Activated naive CD8-positive, alpha-beta T cell treated with anti-CD3 and anti-CD28 coated beads, Interleukin-2, amount 50 U/mL, for 24 hours (primary cell): ENCODE measurements at places on chromosomes 4 and X.

GRCh38 chrX:134908356-134908755 lies 82.4 kb upstream of the SMIM10 start:
- no peak for DNase-seq

GRCh38 chr4:171561419-171561818 lies 251.8 kb upstream of the GALNTL6 start:
- DNase-seq, result no peak

DNA sequence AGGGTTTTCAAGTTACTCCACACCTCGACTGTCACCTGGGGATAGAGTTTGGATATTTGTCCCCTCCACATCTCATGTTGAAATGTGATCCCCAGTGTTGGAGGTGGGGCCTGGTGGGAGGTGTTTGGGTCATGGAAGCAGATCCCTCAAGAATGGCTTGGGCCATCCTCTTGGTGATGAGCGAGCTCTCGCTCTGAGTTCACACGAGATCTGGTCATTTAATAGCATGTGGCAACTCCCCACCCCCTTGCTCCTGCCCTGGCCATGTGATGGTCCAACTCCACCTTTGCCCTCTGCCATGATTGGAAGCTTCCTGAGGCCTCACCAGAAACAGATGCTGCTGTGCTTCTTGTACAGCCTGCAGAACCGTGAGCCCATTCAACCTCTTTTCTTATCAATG lies 8.3 kb downstream of the CTAG1A start:
- DNase-seq, result no peak

DNA sequence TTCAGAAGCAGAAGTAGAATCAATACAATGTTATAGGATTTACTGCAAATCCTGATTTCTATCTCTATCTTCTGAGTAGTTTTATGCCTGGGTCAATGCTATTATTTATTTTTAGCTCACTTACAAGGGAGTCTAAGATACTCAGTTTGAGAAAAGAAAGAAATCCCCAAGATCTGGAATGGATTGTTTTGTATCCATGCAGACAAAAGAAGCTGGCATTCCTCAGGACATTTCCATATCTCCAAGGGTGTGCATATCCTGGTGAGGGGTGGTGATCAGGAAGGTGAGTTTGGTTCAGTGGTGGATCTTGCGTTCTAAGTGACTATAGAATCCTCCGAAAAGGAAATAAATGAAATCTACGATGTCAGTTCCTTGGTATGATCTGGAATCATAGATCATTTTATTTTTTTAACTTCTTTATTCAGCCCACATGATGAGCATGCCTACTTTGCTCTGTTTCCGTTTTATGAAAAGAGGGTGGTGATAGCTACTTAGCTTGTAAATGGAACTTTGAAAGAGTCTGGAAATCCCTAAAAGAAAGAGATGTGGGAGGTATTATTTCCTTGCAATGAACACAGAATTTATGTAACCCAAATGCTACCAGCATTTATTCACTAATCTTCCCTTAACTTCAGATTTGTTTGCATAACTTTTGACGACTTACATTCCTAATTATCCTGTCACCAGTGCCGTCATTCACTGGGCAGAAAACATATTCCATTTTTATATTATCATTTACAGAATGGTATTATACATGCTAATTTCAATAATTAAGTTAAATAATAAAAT lies 81.1 kb upstream of the RAPGEF2 start:
- DNase-seq, result no peak

- DNase-seq, result no peak
These were observed 162.4 kb upstream of the GPRIN3 start for GRCh38 chr4:89469930-89470375.

- no peak for DNase-seq
These were observed 1.5 kb upstream of the DCAF12L2 start for GRCh38 chrX:126167560-126167959.

DNA sequence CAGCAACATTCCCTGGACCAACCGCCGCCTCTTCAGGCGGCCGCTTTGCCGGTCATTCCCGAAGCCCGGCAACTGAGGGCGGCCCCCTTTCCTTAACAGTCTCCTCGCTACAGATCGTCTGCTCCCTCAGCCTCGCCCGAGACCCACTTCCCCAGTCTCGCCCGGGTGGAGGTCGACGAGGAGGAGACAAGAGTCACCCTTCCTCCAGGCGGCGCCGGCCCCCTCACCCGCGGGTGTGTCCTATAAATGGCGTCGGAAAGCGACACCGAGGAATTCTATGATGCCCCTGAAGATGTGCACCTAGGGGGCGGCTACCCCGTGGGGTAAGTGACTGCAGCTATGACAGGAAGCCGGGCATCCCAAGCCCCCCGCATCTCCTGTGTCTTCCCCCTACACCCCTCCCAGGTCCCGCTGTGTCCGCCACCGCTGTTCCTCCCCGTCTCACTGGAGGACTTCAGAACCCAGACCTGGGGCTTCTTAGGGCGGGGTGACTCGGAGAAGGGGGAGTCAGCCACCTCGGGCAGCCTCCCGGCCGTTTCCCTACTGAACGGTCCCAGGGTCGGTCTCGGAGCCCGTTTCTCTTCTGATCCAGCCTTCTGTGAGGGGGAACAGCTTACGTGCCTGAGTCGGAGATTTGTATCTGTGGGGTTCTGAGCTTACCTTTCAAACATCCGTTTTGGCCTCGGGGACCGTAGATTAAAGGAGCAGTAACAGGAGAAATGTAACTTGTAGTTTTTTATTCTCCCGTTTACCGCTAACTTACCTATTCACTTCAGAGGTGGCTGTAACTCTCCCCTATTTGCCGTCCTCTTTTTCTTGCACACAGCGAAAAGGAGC lies 570 bp downstream of the WDR44 start:
- DNase-seq, result peak; percentile 54

GRCh38 chrX:55787063-55787462 lies 69.5 kb downstream of the RRAGB start:
- no peak for DNase-seq

GRCh38 chrX:24479924-24480323 lies 14.8 kb downstream of the PDK3 start:
- DNase-seq, result peak; percentile 45

DNA sequence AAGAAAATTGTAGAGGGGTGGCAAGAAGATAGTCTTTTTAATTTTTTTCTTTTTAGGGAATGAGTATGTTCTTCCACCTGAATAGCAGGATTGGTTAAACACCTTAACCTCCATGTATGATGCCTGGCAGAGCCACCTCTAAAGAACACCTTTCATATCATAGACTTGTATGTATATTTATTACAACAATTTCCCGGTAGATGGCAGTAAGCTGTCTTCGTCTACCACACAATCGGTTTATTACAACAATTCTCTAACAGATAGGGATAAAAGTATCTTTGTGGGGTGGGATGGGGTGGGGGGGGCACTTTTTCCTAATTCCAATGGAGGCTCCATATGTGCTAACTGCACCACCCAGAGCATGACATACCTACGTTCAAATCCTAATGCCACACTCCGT lies 255.5 kb downstream of the LDB2 start:
- no peak for DNase-seq

DNA sequence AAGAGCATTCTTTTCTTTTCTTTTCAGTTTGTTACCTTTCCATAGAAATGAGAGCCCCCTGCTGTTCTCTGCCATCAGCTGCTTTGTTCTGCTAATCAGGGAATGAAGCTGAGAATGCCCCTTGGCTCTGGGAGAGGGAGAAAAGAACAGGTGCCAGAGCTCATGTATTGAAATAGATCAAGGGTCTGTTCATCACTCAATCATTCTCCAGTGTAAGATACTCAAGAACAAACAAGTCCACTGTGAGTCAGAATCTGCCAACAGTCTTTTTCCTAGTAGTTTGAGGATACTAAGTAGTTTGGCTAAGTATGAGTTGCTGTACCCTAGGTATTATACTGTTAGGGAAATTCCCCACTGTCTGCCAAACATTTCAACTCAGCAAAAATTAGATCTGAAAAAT lies 144.3 kb downstream of the RTL3 start:
- DNase-seq, result no peak

DNA sequence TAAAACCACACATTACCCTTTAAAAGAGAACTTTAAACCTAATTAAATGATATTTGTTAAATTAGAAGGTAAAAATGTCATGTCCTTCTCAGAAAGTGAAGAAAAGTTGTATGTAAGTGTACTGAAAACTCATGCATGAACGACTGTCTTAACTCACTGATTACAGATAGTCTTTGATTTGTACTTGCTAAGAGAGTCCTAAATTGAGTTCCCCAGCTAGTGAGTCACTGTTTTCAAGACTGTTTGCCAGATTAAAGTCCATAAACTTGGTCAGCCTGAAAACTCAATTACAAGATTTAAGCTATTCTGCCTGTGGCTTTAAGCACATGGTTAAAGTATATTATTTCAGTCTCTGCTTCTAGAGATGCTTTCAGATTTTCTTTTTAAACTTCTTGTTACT lies 124.9 kb upstream of the ZCCHC13 start:
- DNase-seq, result no peak

DNA sequence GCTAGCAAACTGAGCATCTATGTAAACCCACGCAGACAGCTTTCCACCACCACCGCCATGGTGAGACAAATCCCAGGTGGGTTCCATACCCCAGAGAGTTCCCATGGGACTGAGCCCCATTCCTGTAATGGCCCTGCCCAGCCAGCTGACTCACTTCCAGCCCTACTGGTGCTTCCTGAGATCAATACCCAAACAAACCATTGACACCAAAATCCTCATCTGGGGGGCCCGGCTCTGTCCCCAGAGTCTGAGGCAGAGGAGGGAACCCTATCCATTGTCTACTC lies 30.1 kb upstream of the JAKMIP1 start:
- no peak for DNase-seq

DNA sequence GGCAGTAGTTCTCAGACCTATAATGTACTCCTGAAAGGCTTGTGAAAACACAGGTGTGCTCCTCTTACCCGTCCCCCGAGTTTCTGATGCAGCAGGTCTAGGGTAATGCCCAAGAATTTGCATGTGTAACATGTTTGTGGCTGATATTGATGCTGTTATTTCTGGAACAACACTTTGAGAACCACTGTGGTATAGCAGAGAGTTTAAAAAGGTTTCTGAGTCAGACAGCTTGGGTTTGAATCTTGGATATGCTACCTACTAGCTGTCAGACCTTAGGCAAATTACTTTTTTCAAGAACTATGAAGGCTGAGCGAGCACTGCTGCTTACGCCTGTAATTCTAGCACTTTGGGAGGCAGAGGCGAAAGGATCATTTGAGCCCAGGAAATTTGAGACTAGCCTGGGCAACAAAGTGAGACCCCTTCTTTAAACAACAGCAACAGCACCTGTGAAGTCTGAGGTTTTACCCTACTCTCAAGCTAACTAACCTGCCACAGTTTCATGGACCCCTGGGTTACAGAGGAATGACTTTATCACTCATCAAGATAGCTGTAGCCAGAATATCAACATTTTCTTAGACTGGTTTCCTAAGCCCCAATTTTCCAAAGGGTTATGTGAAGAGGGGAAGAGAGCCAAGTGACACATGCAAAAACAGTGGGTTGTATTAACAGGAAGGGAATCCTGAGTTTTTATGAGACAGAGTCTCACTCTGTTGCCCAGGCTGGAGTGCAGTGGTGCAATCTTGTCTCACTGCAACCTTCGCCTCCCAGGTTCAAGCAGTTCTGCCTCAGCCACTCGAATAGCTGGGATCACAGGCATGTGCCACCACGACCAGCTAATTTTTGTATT lies 5.1 kb downstream of the AFF1 start:
- no peak for DNase-seq

- DNase-seq, result no peak
These were observed 152.0 kb upstream of the FTHL17 start for GRCh38 chrX:31223817-31224216.

DNA sequence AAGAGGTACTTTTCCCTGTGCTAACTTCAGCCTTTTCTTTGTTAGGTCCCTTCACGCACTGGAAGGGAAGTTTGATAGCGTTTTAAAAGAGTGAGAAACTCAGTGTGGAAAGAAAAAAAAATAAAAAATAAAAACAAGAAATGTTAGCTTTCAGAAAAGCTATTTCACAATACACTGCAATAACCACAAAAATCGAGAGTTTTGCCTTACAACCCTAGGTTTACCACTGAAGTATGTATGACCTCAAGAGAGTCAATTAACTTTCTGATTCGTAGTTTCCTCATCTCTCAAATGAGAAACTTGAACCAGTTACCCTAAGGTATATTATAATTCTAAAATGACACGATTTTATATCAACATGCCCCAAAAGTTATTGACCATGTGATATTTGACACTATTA lies 93.9 kb upstream of the JADE1 start:
- no peak for DNase-seq

DNA sequence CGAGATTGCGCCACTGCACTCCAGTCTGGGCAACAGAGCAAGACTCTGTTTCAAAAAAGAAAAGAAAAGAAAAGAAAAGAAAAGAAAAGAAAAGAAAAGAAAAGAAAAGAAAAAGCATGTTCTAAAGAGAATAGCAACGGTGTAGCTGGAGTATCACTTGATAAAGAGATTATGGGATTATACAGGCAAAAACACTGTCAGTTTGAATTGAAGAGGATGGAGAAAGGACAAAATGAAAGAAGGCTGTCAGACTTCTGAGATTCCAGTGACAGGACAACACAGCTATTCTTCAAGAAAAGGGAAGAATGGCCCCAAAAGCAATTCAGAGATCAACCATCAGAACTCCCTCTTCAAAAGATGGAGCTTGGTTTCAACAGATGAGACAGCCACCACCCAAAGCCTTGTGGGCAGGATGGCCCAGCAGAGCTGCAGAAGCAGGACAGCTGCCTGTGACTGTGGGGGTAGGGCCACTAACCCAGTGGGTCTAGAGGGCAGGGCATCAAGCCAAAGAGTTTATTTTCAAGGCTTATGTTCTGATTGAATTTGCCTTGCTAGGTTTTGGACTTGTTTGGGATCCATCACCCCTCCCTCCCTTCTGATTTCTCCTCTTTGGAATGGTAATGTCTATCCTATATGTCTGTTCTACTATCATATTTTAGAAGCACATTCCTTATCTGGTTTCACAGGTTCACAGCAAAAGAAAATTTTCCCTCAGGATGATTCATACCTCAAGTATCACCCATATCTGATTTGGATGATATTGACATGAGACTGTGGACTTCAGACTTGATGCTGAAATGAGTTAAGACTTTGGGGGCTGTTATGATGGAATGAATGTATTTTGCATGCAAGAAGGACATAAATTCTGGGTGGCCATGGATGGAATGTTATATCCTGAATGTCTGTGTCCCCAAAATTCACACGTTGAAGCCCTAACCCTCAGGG lies 17.5 kb downstream of the RFC1 start:
- no peak for DNase-seq

DNA sequence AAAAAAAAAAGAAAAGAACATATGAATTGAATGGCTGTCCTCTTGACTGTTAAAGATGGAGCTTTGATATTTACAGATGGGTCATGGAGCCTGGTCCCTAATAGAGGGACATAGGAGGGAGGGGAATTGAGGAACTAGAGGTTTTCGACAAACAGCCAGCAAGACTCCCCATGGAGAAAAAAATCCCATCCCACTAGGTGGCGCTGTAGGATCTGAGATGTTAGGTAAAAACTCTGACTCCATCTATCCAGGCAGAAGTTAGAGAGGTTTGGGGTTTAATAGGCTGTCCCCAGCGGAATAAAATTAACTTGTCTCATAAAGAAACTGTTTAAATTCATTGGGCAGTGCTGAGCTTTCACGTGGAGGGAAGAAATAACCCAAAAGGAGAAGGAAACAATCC lies 45.9 kb downstream of the HMGB2 start:
- peak; percentile 77 for DNase-seq
